ENCODE measurements at places on chromosomes 1 and 21.

- no peak for DNase-seq
Observed at GRCh38 chr1:7052701-7053100, 267.4 kb downstream of the CAMTA1 start.

- no peak for DNase-seq
Observed at GRCh38 chr1:162145280-162145965, 75.9 kb downstream of the NOS1AP start.

GRCh38 chr1:94697839-94698238, 122.3 kb upstream of the SLC44A3 start:
- DNase-seq: no peak

DNA sequence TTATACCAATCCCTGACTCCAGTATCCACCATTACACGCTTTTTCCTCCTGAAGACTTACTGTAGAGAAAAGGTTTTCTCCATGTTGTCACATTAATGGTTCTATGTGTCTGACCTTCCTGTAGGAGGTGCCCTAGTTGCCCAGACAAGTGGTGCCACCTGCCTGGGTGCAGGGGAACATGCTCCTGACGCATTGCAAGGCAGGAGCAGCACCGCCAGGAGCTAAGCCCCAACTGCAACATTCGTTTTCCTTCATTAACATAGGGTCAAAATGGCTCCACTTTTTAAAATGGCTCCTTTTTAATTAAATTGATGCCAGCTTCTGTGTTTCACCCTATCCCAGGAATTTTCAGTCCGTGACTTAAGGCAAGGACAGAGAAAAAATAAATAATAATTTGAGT, 220.1 kb upstream of the SAMSN1 start:
- DNase-seq: no peak

DNA sequence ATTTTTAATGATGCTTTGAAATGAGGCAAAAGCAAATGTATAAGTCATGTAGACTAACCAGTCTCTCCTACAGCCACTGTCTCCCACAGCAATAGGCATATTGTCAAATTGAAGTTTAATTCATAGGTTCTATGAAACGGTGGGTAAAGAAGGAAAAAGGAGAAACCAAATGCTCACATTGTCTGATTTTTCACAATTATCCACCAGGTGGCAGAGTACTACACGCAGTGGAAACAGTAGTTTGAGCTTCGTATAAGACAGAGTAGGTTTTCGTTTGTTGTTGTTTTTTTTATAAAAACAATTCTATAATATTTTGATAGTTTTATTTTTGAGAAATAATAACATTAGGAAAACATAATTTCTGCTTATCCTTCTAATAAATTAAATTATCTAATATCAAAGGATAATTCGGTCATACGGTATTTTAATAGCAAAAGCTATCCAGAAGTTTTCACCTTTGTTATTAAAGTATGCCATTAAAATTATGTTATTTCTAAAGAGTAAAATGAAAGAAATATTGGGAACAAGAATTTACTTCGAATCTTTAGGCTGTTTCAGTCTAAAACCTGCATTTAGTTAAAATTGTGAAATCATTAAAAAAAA, 39.1 kb downstream of the TYW3 start:
- DNase-seq: no peak

DNA sequence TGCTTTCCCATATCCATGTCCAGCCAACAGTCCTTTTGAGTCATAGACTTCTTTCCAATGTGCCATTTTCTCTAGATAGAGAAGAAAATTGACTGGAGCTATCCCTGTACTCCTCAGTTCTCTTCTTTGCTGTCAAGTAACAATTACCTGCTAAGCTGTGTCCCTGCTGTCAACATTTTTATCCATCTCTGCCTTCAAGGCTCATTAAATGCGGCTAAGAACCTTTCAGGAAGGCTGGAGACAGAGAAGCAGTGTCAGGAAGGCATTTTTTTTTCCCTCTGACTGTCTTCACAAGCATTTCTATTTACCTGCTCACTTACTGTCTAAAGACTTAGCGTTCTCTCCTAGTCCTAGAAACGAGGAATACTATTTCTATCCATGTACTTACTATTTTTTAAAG, 69.1 kb downstream of the MTR start:
- no peak for DNase-seq

- DNase-seq: no peak
Observed at GRCh38 chr1:50425376-50426107, 2.3 kb upstream of the DMRTA2 start.

DNA sequence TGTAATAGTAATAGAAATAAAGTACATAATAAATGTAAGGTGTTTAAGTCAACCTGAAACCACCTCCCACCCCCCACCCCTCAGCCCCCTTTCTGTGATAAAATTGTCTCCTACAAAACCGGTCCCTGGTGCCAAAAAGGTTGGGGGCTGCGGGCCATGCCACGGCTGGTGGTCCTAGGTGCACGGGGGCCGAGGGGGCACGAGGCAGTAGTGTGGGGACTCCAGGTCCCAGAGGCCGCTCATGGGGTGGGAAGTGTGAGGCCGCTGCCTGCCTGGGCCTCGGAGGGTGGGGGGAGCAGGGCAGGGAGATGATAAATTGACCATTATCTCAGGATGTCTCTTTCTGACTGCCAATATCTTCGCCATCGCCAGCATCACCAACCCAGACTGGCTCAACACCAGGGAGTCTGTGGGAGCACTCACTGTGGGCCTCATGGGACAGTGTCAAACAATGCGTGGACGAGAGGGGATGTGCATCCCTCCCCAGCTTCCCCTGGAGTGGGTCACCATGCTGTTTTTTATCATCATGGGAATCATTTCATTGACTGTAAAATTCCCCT, 6.5 kb downstream of the ZBTB17 start:
- no peak for DNase-seq

- no peak for DNase-seq
Observed at GRCh38 chr1:100035214-100035613, 65.4 kb downstream of the SLC35A3 start.

- DNase-seq: no peak
Observed at GRCh38 chr1:53542551-53542950, 83.4 kb downstream of the DMRTB1 start.

GRCh38 chr1:174074757-174075156, 52.6 kb upstream of the RC3H1 start:
- DNase-seq: no peak

- no peak for DNase-seq
Observed at GRCh38 chr1:10938741-10939417, 73.6 kb upstream of the TARDBP start.

DNA sequence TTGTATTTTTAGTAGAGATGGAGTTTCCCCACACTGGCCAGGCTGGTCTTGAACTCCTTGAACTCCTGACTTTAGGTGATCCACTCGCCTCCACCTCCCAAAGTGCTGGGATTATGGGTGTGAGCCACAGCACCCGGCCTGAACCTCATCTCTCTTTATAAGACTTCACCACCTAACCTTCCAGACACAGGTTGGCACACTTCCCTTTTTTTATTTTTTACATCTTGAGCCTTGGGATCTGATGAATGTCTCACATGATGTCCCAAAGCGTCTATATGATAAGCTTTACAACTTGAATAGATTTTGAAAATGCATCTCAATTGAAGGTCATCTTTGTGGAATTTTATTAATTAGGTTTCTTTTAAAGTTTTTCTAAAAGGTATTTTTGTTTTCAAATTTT, 172.4 kb upstream of the IVNS1ABP start:
- no peak for DNase-seq

- DNase-seq: no peak
Observed at GRCh38 chr1:200588698-200589097, 31.9 kb downstream of the KIF14 start.

GRCh38 chr1:204678721-204679475, 6.6 kb downstream of the LRRN2 start:
- DNase-seq: no peak

DNA sequence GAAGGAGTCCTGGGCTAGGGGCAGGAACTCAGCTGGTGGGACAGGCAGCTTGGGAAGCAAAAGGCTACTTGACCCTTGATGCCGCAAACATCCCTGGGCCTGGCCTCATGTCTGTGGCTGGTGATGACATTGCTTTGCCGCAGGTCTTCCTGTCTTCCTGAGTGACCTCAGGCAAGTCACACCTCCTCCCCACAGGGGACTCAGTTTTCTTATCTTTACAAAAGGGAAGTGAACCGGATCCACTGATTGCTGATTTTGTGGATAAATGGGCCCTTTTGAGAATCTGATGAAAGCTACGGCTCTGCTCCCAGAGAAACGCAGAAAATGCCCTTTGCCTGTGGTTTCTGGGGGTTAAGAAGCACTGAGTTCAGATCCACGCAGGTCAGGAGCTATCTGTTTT, 20.7 kb downstream of the PLOD1 start:
- no peak for DNase-seq

DNA sequence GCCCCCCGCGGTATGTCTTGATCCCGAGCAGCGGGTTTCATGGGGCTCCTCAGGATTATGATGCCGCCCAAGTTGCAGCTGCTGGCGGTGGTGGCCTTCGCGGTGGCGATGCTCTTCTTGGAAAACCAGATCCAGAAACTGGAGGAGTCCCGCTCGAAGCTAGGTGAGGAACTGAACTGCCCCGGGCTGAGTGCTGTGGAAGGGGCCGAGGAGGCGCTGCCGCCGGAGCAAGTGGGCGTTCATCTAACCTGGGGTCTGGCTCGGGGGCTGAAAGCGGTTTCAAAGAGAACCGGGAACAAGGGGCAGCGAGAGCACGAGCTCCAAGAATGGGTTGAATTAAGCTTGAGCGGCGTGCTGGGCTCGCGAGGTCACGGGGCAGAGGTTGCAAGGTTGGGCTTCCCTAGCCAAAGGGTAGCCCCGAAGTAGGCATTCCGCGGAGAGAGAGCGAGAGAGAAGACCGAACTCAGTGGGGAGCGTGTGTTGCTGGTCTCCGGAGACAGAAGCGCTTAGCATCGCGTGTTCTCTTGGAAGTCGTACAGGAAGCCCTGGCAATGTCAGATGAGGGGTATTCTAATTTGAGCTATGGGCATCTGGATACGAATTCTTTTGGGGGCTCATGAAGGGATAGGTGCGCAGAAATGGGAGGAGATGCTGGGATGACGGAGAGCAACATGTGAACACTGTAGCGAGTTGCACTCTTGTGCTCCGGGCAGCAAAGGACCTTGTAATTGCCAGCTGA, 732 bp downstream of the HS2ST1 start:
- no peak for DNase-seq

DNA sequence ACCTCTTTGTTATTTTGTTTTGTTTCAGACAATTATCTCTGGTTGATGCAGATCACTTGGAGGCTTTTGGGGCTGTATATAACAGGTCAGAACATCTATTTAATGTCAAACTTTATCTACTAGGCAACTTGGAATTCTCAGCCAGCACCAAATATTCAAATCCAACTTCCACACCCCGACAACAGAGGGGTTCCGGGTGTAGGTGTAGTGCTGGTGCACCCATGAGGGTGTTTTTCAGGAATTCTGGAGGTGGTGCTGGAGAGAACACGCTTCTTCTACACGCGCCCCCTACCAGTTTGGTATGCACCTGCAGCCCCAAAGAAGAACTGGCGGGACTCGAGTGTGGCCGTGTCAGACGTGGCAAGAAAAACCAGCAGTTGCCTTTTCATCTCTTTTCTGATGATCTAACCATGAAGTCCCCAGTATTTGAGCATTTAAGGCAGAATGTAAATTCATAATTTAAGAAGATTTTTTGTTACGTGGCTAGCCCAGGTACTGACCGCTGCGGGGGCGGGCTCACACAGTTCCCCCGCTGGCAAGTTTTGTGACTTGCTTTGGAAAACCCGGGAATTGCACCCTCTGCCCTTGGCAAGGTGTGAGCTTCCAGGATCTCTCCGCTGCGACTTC, 462 bp upstream of the TLCD4 start:
- no peak for DNase-seq

DNA sequence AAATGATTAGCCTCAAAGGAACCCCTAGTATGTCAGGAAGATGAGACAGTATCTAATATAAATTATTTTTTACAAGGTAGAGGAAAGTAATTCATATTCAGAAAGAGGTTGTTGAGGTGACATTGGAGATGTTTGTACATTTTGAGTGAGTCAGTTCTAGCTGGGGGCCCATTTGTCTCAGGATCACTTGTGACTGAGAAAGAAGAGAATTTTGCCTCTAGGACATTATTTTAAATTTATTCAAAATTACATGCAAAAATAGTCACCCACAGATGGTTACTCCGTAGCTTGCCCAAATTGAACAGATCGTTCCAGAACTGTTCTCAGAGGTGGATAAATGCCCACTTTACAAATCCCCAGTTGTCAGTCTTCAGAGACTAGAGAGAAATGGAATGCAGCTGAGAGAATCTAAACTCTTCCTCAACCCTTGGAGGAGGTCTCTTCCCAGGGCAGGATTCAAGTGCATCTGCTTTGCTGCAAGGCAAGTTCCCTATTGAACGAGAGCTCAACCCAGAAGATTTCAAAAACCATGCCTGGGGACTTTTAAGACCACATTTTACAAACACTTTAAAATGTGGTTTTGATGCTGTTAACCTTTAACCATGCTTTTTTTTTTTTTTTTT, 987.8 kb upstream of the ADAMTS5 start:
- DNase-seq: no peak

DNA sequence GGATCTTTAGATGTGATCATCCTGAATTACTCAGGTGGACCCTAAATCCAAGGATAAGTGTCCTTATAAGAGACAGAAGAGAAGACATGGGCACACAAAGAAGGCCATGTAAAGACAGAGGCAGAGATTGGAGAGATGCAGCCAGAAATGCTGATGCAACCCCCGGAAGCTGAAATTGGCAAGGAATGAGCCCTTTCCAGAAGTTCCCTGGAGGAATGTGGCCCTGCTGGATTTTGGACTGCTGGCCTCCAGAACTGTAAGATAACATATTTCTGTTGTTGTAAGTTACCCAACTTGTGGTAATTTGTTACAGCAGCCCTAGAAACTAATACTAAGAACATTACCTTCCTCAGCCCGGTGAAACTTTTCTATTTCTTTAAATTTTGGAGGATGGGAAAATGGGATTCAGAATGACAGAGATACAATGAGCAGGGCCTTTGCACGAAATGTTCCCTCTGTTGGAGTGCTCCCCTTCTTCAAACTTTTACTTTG, 11.2 kb upstream of the PLPP3 start:
- no peak for DNase-seq

DNA sequence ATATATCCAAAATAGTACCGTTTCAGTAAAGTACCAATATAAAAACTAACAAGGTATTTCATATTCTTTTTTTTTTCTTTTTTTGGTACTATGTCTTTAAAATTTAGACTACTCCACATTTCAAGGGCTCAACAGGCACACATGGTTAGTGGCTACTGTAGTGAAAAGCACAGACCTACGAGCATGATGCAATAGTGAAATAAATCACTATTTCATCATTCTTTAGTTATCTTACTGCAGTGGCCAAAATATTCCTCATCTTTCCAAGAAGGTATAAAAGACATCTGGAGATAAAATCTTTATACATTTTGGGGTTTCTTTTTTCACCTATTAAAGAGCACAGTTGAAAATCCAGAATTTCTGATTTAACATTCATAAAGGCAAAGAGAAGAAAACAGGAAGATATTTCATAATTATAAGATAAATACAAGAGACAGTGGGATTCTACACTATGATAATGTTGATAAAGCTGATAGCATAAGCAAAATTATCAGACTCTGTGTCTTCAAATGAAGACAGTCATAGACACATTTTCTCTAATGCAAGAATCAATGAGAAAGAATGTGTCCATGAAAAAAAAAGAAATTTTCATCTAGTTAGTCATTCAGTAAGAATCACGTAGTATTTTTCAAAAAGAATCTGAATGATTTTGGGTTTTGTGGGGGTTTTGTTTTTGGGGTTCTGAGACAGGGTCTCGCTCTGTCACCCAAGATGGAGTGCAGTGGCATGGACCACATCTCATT, 41.9 kb downstream of the CEP170 start:
- no peak for DNase-seq

All from mesenteric fat pad (tissue), 1 donor.